ENCODE measurements at places on chromosomes 11 and 22.
A peak's percentile ranks its signal among the peaks of the same experiment; 100 is the strongest.

GRCh38 chr11:77351281-77351886 lies 49.9 kb upstream of the GDPD4 start:
- DNase-seq = no peak

DNA sequence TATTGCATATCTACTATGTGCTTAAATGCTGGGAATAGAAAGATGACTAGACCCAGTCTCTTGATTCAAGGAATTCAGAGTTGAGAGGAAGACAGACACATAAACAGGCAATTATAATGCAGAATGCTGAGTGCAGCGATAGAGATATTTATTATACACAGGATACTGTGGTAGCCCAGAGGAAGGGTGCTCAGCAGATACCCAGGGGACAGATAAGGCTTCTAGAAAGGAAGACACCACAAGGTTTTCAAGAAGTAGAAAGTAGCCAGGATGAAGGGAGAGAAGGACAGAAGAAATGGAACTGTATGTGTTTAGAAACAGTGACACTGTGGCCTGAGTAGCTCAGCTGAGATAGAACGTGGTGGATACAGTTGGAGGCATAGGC lies 79.4 kb upstream of the NNMT start:
- DNase-seq = peak; percentile 21

- no peak for DNase-seq
These were observed 185.4 kb downstream of the AASDHPPT start for GRCh38 chr11:106262852-106263251.

GRCh38 chr11:127338380-127339259 lies 338.1 kb upstream of the KIRREL3 start:
- no peak for DNase-seq

GRCh38 chr11:121249039-121249663 lies 43.4 kb upstream of the SC5D start:
- DNase-seq = peak; percentile 47

- no peak for DNase-seq
These were observed 188 bp upstream of the MTNR1B start for GRCh38 chr11:92969293-92969633.

GRCh38 chr11:68980776-68981065 lies at the start of gene MRGPRD:
TSS of gene MRGPRD (minus strand) at chr11:68980986. CDS start at chr11:68980986, 0 bp downstream.
- no peak for DNase-seq

- DNase-seq = no peak
These were observed 1282.9 kb downstream of the TBC1D22A start for GRCh38 chr22:48045369-48045768.

- DNase-seq = peak; percentile 11
These were observed 39.7 kb downstream of the ACAT1 start for GRCh38 chr11:108160970-108161566.

Data from CD4-positive, alpha-beta T cell treated with Interleukin-12 subunit alpha and Interleukin-12 subunit beta, for 1 hour (primary cell).